ENCODE measurements at places on chromosomes 6 and 20.

GRCh38 chr20:43533060-43533459 is 25.6 kb downstream of the L3MBTL1 start:
- DNase-seq, result peak; percentile 42

DNA sequence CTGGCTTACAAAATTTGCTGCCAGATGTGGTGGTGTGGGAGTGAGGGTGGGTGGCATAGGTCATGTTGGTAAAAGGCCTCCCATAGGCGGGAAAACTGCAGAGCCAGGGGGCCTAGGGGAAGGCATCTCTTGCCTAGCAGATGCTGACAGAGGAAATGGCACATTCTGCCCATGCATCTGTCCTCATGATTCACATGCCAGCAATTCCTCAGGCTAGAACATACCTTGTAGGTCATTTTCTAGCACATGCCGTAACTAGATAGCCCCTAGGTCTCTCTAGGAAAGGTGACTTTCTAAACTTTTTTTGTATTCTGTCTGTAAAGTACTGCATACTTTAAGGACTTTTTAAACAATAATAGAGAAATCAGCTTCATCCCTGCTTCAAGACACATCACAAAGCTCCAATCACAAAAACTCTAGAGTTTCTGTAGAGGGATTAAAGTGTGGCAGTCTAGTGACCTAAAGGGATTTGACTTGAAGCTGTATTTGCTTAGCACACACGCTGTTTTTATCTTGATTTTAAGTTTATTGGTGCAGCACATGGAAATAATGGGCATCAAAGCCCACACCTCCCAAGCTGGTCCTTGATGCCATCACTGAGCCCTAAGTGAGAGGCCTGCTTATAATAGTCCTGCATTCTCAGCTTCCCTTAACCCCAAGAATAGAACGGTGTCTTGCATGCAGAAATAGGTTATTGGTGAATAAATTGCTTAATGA is 55.2 kb downstream of the ANKEF1 start:
- no peak for DNase-seq

DNA sequence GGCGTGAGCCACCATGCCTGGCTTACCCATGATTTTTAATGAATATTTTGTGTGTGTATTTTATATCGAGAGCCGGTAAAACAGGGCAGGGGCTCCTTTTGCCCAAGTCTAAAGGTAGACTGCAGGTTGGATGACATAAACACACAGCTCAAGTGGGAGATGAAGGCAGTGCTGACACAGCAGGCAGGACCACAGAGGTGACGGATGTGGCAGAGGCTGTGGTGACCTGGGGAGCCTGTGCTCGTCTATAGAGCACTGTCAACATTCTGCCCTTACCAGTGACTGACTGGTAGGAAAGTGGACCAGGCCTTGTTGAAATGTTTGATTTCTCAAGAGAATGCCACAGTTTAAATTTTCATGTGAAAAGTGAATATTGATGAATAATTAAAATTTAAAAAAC is 137.5 kb downstream of the ZFP64 start:
- DNase-seq, result no peak

- DNase-seq, result no peak
Observed at GRCh38 chr20:46031014-46031569, 2.1 kb downstream of the SLC12A5 start.

- peak; percentile 70 for DNase-seq
Observed at GRCh38 chr6:33837971-33838665, 34.3 kb upstream of the MLN start.

DNA sequence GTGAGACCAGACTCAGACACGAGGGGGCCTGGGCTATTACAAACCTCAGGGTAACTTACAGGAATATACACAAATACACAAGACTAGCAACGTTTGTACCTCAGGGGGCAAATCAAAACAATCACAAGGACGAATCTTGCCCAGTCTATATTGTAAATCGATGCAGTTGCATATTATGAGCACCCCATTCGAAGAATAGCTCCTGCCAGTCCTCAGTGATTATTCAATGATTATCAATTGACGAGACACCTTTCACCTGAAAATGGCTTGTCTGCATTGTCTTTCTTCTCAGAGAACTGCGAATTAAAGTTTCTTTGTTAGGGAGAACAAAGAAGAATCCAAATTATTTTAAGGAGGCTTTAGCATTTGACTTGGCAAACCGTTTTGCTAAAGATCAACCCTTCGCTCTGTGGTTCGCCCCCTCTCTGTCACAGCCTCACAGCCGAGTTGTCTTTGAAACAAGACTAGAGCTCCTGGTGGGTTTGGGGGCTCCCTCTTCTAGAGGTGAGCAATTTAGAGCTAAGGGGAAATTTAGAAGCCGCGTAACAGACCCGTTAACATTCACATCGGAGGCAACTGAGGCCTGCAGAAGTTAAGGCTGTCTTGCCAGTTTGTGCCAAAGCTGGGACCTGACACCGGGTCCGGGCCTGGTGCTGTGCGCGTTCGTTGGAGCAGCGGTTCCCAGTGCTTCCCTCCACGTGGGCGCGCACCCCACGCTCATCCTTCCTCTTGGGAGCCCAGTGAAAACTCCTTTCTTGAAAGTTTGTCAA is 24.9 kb upstream of the MAP3K7 start:
- DNase-seq, result no peak

- DNase-seq, result no peak
Observed at GRCh38 chr6:39100358-39100757, 14.6 kb downstream of the SAYSD1 start.

- DNase-seq, result peak; percentile 96
Observed at GRCh38 chr20:2314759-2315439, 19.1 kb downstream of the TGM3 start.

GRCh38 chr6:86203044-86203443 is 560.4 kb upstream of the SYNCRIP start:
- DNase-seq, result no peak

GRCh38 chr6:85424981-85425380 is 24.9 kb upstream of the NT5E start:
- DNase-seq, result no peak

- no peak for DNase-seq
Observed at GRCh38 chr6:46103441-46104115, 26.2 kb upstream of the ENPP4 start.

- DNase-seq, result no peak
Observed at GRCh38 chr6:34746104-34746846, 11.0 kb upstream of the SNRPC start.

- DNase-seq, result no peak
Observed at GRCh38 chr6:106538145-106538544, 91.2 kb downstream of the RTN4IP1 start.

- DNase-seq, result no peak
Observed at GRCh38 chr6:156779206-156780094, 2.3 kb downstream of the ARID1B start.

- DNase-seq, result no peak
Observed at GRCh38 chr6:157665180-157665579, 157.9 kb upstream of the SNX9 start.

All from AG10803 (cell line).